Fibroblast of villous mesenchyme (primary cell): ENCODE measurements at places on chromosomes 7 and 10. TPM values are rescaled to one million over a fixed set of nuclear protein-coding genes. Genes with fewer than 3 reads are reported as not detected.

DNA sequence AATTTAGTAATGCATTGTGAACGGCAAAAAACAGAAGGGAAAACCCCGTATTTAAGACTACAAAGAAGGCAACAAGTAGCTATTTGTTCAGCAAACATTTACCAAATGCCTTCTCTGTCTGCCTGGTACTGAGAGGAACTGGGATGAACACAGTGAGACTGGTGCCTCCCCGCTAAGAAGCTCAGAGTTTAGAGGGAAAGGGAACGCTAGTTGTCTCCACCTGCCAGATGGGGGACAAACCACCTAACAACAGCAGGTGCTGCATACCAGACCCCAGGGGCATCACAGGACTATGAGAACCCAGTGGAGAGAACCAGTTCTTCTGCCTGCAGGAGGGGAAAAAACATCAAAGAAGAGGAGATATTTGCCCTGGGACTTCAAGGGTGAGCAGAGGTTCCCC is 147.1 kb downstream of the SLC25A13 start:
- DNase-seq: no peak

- no peak for DNase-seq
These were observed 140.1 kb downstream of the DIP2C start for GRCh38 chr10:549391-549790.

GRCh38 chr10:93541402-93542357 is 24.8 kb upstream of the FFAR4 start:
- DNase-seq: peak; percentile 40

- no peak for DNase-seq
These were observed 187.9 kb downstream of the CDC14C start for GRCh38 chr7:49112222-49112621.

GRCh38 chr7:39480901-39481300 is 85.3 kb upstream of the YAE1 start:
- DNase-seq: no peak

DNA sequence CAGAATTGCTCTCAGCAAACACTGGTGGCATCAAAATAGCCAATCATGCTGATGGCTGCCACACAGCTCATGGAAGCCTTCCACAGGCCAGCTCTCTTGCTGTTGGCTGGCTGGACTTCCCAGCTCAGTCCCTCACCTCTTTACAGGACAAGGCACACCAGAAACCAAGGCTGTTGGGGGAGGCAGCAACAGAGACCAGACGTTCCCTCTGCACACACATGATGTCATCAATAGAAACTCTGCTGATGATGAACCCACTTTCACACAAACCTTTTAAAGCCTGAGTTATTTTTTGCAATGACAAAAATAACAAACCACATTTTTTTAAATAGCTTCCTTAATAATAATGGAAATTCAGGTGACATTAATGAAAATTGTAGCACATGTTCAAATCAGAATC is 300.9 kb upstream of the C7orf33 start:
- DNase-seq: no peak

DNA sequence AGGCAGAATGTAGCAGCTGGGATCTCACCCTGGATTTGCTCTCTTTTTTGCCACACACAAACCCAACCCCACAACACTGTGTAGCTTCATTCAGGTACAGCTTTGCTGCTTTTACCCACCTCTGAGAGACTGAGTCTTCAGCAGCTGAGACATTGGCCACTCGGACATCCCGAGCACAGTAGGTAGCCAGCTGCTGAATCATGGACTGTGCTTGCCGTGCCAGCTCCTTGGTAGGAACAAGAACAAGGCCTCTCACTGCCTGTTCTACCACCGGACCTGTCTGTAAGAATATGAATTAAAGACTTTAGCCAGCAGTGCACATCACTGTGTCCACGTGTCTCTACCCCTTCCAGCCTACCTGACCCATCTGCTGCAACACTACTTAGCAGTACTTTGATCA is 937 bp downstream of the DDX56 start:
- DNase-seq: no peak

GRCh38 chr7:80889525-80889924 is 29.3 kb downstream of the SEMA3C start:
- no peak for DNase-seq

GRCh38 chr10:110527731-110528171 is 30.0 kb downstream of the DUSP5 start:
- peak; percentile 42 for DNase-seq

DNA sequence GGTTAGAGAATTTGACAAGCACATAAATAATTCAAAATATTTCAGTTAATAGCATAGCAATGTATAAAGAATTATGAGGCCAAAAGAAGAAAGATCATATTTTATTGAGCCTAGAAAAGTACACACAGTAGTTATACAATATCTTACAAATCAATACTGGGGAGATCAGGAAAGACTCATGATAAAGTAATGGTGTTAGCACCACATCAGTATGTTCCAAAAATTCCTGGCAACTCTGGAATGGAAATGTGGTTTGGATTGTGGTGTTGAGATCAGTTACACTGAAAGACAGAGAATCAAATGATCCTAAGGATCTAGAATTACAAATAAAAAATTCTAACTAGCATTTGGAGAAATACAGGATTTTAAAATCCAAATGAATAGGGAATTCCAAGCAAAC is 420.5 kb upstream of the CNTNAP2 start:
- DNase-seq: no peak

DNA sequence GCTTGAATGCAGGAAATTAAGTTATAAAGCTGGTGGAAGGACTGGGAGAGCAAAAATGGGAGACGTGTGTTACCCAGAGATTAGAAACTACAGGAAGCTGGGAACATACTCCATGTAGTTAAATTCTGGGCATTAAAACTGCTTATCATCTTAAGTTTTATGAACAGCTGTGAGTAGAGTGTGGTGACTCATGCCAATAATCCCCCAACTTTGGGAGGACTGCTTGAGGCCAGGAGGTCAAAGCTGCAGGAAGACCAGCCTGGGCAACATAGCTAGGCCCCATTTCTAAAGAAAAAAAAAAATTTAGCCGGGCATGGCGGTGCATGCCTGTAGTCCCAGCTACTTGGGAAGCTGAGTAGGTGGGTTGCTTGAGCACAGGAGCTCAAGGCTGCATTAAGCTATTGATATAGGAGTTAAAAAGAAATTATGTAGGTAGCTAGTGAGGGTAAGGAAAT is 56.2 kb upstream of the SEPHS1 start:
- peak; percentile 88 for DNase-seq

- no peak for DNase-seq
These were observed 858.7 kb downstream of the REEP3 start for GRCh38 chr10:64379898-64380297.

GRCh38 chr7:48671656-48672055 is 252.7 kb upstream of the CDC14C start:
- DNase-seq: no peak

GRCh38 chr7:152076324-152076821 is 50.9 kb downstream of the GALNT11 start:
- DNase-seq: peak; percentile 20

DNA sequence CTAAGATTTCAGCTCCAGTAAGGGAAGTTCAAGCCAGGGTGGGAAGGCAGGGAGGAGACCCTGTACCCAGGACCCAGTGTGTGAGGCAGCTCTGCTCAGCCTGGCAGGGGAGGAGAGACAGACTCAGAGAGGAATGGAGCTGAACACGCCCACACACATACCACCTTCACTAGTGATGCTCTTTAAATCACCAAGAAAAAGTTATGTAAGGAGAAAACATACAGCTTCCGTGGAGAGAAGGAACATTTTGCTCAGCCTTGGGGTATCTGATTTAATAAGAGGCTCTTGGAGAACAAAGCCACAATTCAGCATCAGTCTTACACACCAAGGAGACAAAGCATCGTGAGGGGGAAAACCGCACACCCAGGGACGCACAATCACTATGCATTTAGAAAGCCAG is 62.9 kb downstream of the PRKAG2 start:
- DNase-seq: no peak

The AS3MT gene
- total RNA-seq: 5.2 and 5.5 TPM in 2 replicates

The STEAP4 gene
- under 0.01 TPM in 2 replicates for total RNA-seq

The CC2D2B gene
- total RNA-seq: 0.86 TPM in 1 of 2 replicates, not detected in the other

The FGFR2 gene
- total RNA-seq: 0.32 and 0.86 TPM in 2 replicates

The NPFFR1 gene
- not detected in 2 replicates for total RNA-seq

The GIMAP7 gene
- not detected in 2 replicates for total RNA-seq

The FAM25G gene
- total RNA-seq: not detected in 2 replicates

The CPED1 gene
- 95.9 and 106 TPM in 2 replicates for total RNA-seq

The AKR1C8 gene
- not detected in 2 replicates for total RNA-seq
